ENCODE measurements at places on chromosomes 5 and 9.

DNA sequence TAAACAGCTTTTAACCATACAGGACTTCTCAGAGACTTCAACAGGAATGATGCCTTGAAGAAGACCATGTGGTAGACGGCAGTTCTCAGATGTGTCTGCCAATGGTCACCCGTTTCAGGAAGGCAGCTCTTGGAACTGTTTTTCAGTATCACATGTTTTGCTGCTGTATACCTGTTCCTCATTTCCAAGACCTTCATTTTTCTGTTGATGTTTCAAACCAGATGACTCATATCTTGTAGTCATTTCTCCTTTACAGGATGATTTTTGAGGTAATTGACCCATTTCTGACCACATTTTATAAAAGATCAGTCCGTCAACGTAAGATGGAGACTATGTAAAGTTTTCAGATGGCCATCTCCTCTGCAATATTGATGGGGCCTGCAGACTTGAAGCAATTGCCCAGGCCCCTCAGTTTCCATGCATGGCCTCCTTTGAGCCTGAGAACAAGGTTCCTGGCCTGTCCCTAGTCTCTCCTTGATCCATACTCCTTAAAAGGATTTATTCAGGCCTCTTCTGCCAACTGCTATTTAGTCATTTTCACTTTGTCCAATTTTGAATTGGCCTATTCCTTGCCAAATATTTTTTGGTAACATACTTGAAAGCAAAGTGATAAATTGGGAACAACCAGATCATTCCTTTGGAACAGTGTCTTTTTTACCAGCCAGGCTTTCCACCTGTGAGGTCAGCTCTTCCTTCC lies 128.6 kb downstream of the PDZD2 start:
- no peaks in the 10 kb centered on the region for H3K27me3 ChIP-seq
- H3K4me3 ChIP-seq, result no peak overlapping the region

DNA sequence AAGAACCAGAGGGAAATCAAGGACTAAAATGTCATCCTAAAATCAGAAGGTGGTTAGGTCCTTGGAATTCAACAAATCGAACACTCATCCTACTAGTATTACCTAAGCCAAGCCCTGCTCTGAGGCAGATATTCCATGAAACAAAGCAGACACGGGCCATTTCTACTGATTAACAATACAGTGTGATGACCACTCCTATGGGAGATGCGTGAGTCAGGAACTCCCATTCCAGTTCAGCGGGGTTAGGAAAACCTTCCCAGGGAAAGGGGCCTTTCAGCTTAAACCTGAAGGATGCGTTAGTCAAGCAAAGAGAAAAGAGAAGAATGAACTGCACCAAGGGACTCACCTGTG lies 117.8 kb upstream of the LHFPL2 start:
- H3K27me3 ChIP-seq, result peaks cover 4% of the 10 kb centered on the region
- H3K4me3 ChIP-seq, result no peak overlapping the region
- no peak overlapping the region for H3K27ac ChIP-seq
- peaks cover 3% of the 10 kb centered on the region for H3K36me3 ChIP-seq
- no peak for DNase-seq

- no peak overlapping the region for H3K4me3 ChIP-seq
- H3K27ac ChIP-seq, result no peak overlapping the region
- H3K27me3 ChIP-seq, result peaks cover 16% of the 10 kb centered on the region
- no peak for DNase-seq
These were observed 351.7 kb downstream of the DIRAS2 start for GRCh38 chr9:90290716-90291485.

- no peak overlapping the region for H3K27ac ChIP-seq
- H3K36me3 ChIP-seq, result no peaks in the 10 kb centered on the region
- no peak overlapping the region for H3K4me3 ChIP-seq
- no peak for DNase-seq
- no peaks in the 10 kb centered on the region for H3K27me3 ChIP-seq
- no peaks in the 10 kb centered on the region for H3K4me1 ChIP-seq
These were observed 53.1 kb downstream of the SHB start for GRCh38 chr9:38015906-38016305.

DNA sequence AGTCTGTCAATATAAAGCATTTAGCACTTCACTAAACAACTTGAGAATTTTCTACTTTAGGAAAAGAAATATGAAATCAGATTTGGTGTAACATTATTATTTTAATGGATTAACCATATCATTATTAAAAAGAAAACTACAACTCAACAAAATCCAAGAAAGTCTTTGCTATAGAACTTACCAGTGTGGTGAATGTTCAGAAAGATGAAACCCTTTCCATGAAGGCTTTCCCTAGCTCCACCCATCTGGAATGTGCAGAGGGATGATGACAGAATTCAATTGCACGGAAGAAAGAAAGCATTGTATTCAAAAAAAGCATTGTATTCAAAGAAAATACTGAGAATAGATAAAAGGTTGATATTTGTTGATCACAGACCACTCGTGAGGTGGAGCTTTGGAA lies 328.6 kb upstream of the NUDT12 start:
- H3K4me1 ChIP-seq, result no peaks in the 10 kb centered on the region
- H3K36me3 ChIP-seq, result no peaks in the 10 kb centered on the region
- H3K4me3 ChIP-seq, result no peak overlapping the region
- no peak overlapping the region for H3K27ac ChIP-seq
